ENCODE measurements at places on chromosomes 1 and 21. TPM values are rescaled to one million over a fixed set of nuclear protein-coding genes. Genes with fewer than 3 reads are reported as not detected.

The ELF3 gene
- under 0.01 TPM for total RNA-seq

The PLEKHG5 gene
- total RNA-seq: 11.2 TPM

The CR1L gene
- not detected for total RNA-seq

The TRIM46 gene
- 3.5 TPM for total RNA-seq

The AGRN gene
- 22.7 TPM for total RNA-seq

The ATP6V1G3 gene
- total RNA-seq: not detected

The RPTN gene
- not detected for total RNA-seq

The LENEP gene
- not detected for total RNA-seq

The A3GALT2 gene
- total RNA-seq: not detected

The IL19 gene
- not detected for total RNA-seq

The ELAPOR1 gene
- 0.95 TPM for total RNA-seq
